Motor neuron (in vitro differentiated cells): ENCODE measurements at places on chromosomes 4 and X. TPM values are rescaled to one million over a fixed set of nuclear protein-coding genes. Genes with fewer than 3 reads are reported as not detected.

The TBC1D14 gene
- total RNA-seq, result 45.9 and 46.7 TPM in 2 replicates

The GPR50 gene
- total RNA-seq, result 8.0 and 9.1 TPM in 2 replicates

The IL13RA2 gene
- total RNA-seq, result 0.50 and 0.91 TPM in 2 replicates

The FDCSP gene
- not detected in 2 replicates for total RNA-seq

The PPP2R2C gene
- 7.0 and 8.8 TPM in 2 replicates for total RNA-seq

- ATAC-seq, result no peak
Measured at GRCh38 chr4:14752341-14753046, 249.8 kb upstream of the CPEB2 start.
